ENCODE measurements at places on chromosomes 11 and 22. TPM values are rescaled to one million over a fixed set of nuclear protein-coding genes. Genes with fewer than 3 reads are reported as not detected.

DNA sequence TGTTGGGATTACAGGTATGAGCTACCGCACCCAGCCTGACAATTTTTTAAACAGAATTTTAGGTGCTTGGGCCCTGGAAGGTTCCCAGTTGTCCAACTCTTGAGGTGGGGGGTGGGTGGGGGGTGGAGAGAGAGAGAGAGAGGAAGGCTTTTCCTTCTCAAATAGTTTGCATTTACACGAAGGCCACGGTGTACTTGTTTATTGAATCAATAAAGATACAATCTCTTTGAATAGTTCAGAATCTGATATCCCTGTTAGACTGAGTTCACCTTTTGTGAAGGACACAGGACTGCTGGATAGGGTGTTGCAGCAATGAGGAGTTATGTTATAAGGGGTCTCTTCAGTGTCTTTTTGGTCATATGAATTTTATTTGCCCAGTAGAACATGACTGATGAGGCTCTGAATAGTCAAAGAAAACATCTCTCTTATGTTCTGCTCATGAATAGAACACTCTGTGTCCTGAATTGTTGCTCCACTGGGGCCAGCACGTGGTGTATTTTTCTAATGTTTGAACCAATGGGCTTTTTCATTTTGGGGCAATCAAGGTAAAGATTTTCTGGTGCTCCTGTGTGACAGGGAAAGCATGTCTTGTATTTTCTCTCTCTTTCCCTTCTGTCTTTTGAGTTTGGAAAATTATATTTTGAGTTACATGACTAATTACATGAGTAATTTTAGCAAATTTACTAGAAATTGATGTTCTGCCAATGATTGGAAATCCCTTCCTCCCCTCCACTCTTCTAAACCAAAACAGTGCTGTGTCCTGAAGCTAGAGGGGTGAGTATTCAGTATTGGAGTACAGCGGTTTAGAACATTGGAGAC is 61.7 kb downstream of the PTPRJ start:
- no peak for DNase-seq

DNA sequence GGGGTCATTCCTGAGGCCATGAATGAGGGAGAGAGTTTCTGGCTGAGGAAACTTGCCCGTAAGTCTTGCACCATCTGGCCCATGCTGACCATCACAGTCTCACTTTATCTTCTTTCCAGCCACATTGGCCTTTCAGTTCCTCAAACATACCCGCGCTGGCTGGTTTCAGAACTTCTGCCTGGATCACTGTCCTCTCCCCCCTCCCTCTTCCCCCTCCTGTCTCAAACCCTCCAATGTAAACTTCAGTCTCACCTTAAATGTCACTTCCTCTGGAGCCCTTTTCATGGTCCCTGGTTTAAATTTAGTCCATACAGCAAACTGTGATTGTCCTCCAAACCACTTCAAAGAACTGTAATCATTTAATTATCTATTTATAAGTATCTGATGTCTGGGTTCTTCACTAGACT is 3.7 kb upstream of the TMEM109 start:
- DNase-seq: no peak

DNA sequence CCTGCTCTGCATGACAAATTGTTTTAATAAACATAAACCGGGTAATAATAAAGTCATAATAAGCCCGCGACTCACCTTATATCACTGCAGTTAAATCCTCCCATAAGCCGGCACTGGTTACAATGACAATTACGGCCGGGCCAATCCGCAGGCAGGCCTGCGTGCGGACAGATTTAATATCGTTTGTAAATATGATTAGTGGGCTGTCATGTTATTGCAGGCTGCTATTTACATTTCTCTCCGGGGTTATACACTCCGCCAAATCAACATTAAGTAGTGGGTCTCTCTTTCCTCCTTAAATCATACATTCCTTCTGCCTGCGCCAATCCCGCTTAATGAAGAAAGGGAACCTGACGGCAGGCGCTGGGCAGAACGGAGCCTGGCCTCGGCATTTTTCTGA is 51.8 kb upstream of the LMO1 start:
- DNase-seq: no peak

DNA sequence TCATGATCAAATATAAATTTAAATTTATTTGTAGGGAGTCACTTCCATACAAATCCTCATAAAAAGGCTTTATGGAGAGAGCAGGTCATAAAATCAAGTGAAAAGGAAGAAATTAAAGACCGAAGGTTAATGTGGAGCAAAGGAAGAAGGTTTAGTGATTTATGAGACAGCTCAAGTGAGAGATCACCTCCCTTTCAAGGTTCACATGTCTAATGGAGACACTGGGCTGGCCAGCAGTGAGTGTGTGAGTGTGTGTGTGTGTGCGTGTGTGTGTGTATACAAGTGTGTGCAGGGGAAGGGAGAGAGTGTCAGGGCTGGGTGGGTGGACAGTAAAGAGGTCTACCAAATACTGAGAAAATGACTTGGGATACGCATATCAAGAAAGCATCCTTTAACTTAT is 251.2 kb downstream of the FAT3 start:
- no peak for DNase-seq

DNA sequence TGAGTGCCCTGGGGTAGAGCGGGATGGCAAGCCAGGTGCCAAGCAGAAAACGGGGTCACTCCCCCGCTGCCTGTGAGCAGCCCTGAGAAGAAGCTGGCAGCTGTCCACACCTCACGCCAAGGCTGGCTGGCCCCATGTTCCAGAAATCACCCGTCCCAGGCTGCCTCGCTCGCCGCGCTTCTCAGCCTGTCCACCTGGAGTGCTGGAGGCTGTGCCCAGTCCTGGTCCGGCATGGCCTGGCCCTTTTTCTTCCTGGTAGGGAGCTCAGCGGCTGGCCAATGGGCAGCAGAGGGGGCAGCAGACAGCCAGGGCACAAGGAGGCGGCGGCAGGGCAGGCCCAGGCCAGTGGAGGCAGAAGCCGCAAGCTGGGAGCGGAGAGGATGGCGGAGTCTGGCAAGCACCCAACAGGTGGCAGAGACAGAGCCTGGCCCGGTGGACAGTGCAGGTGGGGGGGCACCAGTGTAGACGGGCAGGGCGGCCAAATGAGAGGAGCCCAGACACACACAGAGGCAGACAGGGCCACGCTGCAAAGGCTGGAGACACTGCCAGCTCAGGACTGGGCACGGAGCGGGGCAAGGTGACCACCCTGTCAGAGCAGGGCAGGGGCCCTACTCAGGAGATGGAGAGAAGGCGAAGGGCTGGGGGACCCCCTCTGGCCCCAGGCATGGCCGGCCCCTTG is 37.2 kb upstream of the TH start:
- peak; percentile 79 for DNase-seq

DNA sequence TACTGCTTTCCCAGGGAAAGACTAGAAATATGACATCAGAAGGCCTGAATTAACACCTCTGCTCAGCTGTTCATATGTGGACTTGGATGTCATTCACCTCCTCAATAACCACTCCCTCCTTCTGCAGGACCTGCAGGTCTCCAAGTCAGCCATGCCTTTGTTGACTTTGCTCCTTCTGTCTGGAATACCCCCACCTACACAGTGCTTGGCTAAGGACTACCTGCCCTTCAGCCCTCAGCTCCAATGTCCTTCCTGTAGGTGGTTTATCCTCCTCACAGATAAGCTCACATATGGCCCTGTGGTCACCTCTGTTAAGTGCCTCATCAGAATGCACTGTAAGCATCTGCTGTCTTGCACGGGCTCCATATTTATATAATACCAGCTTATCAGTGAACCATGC is 26.4 kb upstream of the FAT3 start:
- no peak for DNase-seq

The OR52N4 gene
- total RNA-seq: not detected

The MS4A6A gene
- total RNA-seq: 30.7 TPM
